LNCaP clone FGC (cell line): ENCODE measurements at places on chromosomes 13 and 19.
A peak's percentile ranks its signal among the peaks of the same experiment; 100 is the strongest.

DNA sequence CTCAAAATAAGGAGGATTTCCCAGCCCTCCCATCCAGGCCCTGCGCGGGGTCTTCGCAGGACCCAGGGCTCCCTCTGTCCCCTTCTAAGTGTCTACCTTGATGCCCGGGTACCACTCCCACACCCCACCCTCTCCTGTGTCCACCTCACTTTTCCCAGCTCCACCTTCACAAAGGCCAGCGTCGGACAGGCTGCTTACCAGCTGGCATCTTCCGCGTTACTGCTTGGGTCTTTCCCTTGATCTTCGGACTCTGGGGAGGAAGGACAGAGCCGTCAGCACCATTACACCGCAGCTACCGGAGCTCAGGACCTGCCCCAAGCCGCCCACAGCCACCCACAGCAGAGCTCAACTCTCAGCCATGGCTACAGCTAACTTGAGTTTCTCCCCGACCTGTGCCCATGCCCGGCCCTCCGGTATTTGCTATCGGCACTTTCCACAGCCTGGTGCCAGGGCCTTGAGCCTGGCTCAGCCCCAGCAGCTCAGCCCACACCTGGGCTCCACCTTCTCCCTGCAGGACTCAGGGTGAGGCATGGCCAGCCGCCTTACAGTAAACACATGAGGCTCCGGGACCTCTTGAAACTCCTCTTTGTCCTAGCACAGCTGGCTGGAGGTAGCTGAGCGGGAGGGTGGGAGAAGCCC is 3.8 kb downstream of the C13orf46 start:
- DNase-seq = peak; percentile 85

DNA sequence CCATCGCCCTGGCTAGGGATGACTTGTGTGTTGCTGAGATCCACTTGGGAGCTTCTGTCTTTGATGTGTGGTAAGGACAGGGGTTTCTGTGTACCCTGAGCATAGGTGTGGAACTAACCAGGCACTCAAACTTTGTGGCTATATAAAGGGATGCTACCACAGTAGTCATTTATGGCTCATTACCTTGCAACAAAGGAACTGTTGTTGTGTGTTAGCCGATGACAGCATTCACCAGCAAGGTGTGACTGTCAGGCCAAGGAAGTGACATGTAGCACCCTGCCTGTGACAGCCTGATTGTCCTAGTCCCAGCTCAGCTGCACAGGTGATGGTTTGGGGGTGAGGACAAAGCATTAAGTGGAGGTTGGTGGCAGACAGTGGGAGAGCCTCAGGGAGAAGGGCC is 73.6 kb downstream of the COG3 start:
- DNase-seq = no peak

GRCh38 chr13:37918116-37918714 is 48.6 kb upstream of the TRPC4 start:
- no peak for DNase-seq

- DNase-seq = no peak
Measured at GRCh38 chr13:79459906-79460305, 21.0 kb upstream of the NDFIP2 start.

DNA sequence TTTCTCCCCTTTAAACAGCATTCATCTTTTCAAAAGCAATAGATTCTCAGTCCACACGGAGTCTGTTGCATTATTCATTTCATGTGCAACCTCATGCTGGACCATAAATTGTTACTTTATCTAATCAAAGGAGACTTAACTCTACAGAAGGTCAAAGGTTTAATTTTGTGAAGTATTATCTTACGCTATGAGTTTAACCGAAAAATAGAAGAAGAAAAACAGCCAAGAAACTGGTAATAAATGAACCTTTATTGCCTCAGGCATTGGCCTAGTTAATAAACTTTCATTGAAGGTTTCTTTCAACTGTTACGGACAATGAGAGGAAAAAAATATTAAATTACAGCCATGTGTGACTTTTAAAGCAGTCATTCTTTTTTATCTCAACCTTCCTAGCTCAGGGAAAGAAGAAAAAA is 223.6 kb downstream of the DACH1 start:
- no peak for DNase-seq

GRCh38 chr19:14674764-14675163 is at the start of gene ADGRE3:
ADGRE3 (minus strand) TSS chr19:14674844; CDS start chr19:14674770, 74 bp downstream.
- no peak for DNase-seq

DNA sequence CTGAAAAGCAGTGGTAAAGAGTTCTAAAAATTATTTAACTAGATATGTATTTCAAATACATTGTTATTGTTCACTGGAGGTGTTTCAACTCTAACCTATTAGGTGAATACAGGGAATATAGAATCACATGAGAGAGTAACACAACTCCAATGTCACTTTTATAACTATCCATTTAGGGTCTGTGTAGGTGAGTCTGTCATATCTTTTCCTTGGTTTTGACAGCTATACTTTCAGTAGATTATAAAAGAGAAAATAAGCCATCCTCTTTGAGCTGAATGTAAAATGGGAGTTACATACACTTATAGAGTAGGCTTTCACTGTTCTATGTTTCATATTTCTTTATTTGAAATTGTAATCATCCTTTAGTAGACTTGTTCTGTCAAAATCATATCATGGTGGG is 2321.0 kb downstream of the PCDH9 start:
- no peak for DNase-seq

DNA sequence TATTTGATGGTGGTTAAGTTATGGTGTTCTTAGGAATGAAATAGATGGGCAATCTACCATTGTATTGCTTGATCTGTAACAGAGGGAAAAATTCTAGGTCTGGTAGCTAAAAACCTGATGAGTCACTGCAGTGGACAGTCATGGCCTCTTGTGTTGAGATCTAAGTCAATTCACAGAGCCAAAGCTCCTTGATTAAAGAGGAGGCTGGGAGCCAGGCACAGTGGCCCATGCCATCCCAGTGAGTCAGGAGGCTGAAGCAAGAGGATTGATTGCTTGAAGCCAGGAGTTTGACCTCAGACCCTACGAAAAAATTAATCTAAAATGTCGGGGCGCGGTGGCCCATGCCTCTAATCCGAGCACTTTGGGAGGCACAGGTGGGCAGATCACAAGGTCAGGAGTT is 67.1 kb upstream of the KPNA3 start:
- no peak for DNase-seq

DNA sequence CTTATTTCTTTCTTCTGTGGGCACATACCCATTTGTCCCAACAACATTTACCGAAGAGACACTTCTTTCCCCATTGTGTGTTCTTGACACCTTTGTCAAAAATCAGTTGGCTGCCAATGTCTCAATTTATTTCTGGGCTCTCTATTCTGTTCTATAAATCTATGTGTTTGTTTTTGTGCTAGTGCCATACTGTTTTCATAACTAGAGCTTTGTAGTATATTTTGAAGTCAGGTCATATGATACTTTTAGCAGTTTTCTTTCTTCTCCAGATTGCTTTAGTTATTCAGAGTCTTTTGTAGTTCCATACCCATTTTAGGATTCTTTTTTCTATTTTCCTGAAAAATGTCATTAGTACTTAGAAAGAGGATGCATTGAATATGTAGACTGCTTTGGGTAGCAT is 1276.3 kb downstream of the SLITRK1 start:
- no peak for DNase-seq

GRCh38 chr19:56477429-56478338 is 539 bp upstream of the ZNF667 start:
- DNase-seq = peak; percentile 90

DNA sequence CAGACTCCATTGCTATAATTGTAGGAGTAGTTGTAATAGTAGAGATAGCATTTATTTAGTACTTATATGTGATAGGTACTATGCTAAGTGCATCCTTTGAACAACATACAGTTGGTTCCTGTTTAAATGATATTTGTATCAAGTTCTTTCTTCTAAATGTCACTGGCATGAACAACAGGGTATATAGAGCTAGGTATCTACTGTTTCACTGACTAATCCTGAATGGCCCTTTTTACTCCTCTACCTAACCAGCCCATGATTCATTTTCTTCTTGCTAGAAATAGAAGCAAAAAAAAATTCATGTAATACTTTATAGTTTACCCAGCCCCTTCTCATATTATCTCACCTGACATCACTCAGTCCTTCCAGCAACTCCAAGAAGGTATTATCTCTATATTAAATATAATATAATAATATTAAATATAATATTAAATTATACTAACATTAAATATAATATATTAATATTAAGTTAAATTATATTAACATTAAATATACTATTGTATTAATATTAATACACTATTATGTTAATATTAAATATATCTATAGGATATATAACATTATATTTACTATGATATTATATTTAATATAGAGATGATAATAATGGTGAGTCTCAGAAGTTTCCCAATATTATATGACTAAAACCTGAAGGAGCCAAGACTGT is 74.2 kb downstream of the FRY start:
- no peak for DNase-seq

GRCh38 chr19:56146904-56147303 is 5.8 kb downstream of the ZNF444 start:
- DNase-seq = no peak

- DNase-seq = no peak
Measured at GRCh38 chr19:32802840-32803239, 66.7 kb downstream of the SLC7A9 start.

GRCh38 chr19:33426621-33427361 is 53.3 kb downstream of the CEBPG start:
- DNase-seq = no peak

DNA sequence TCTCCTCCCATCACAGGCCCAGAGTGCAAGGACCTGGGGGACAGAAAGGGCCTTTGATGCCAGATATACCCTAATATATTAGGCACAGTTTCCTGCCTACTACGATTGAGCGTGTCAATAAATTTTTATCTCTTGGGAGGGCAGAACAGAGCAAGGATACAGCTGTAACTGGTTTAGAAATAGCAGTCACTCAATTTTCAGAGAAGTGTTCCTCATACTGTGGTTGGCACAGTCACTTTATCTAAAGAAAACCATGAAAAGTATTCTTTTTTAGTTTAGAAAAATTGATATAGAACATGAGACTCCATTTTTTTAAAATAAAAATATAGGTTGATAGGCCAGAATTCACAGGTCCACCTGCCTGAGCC is 460 bp upstream of the ZNF155 start:
- DNase-seq = no peak

GRCh38 chr19:21149877-21150276 is 8.0 kb downstream of the ZNF431 start:
- no peak for DNase-seq

DNA sequence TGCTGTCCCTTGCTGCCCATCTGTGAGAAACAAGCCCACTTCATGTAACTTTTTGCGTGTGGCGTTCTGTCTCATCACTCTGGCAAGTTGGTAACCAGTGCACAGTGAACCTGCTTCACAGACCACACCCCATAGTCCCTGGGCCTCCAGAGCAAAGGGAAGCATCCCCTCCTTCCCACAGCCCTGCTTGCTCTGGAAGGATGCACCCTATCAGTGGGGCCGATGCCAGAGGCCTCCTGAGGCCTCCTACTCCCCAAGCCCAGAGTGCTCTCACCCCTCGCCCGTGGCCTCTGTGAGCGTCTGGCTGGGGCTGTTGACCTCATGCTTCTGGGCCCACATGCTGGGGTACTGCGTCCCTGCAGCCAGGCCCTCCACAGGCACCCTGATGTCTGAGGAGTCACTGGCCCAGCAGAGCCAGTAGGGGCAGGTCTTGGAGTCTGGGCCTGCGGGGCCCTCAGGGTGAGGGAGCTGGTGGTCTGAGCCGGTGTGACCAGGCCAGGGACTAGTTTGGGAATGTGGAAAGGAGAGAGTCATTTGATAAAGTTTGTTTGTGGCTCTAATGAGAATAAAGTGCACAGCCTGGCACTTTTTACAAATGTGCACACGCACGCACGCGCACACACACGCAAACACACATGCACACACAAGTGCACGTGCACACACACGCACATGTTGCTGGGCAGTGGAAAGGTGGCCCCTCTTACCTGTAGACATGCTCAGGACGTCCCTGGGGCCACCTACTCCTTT is 5.1 kb downstream of the TMEM86B start:
- DNase-seq = no peak

DNA sequence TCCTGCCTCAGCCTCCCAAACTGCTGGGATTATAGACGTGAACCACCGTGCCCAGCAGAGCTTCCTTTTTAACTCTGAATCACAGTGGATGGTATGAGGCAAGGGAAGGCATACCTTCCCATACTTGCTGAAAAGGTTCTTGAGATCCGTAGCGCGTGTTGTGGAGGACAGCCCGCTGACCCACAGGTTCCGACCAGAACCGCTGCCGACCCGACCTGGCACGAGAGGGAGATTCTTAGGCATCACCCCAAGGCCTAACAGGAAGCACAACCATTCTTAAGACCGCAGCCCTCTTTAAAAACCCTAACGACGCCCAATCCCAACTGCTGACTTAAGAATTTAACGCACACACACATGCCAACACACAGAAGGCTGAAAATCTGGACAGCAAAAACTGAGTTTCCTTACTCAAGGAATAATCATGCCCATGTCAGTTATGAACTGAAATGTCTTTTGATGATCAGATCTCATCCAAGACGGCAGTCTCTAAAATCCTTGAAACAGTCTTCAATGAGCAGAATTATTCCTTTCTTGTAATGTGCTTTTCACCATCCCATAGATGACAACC is 12.6 kb downstream of the SAFB2 start:
- no peak for DNase-seq

DNA sequence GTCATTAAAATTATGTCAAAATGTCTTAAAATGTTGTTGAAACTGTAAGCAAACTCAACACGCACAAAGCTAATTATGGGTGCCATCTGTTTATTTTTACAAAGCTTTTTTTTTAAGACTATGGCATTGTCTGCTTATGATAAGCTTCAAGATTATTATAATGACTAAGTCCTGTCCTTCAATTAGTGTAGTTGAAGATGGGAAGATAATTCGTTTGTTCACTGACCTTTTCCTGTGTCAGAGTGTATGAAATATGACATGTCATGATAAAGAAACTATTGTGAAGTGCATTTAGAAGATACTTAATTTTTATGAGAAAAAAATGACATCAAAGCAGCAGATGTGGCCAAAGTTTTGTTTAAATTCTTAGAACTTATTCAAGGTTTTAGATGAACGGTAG is 211.3 kb downstream of the PCCA start:
- DNase-seq = no peak

DNA sequence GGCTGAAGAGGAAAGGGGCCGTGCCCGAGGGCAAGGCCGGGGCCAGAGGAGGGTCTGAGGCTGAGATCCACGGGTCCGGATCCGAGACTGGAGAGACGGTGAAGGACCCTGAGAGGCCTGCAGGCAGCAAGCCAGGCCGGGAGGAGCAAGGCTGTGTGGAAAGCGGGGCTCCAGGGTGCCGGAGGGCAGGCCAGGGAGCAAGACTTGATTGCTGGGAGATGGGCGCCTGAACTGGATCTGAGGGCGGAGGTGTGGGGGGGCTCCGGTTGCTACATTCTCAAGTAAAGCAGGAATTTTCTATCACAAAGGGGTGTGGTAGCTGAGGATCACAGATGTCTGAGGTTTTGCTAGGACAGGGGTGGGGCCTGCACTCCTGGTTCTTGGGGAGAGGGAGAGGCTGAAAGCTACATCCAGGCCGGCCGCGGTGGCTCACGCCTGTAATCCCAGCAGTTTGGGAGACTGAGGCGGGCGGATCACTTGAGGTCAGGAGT is 3.8 kb downstream of the MAMSTR start:
- no peak for DNase-seq

GRCh38 chr19:57803594-57804325 is 11.0 kb downstream of the ZNF552 start:
- DNase-seq = no peak

- no peak for DNase-seq
Measured at GRCh38 chr13:99566125-99567083, 65.1 kb downstream of the TM9SF2 start.

GRCh38 chr13:97301382-97302095 is 79.4 kb downstream of the MBNL2 start:
- DNase-seq = no peak
